ENCODE measurements at places on chromosomes 5 and 9. TPM values are rescaled to one million over a fixed set of nuclear protein-coding genes. Genes with fewer than 3 reads are reported as not detected.

Gene NME5
- 2.4 TPM for total RNA-seq

Gene SHC3
- 0.05 TPM for total RNA-seq

Gene PCDHGB3
- 3.6 TPM for total RNA-seq

Gene AHRR
- total RNA-seq: 13.4 TPM

Gene PCDHGB5
- total RNA-seq: 16.7 TPM

Gene RPS14
- 1,615 TPM for total RNA-seq

Gene IFNA14
- not detected for total RNA-seq

Gene GFPT2
- total RNA-seq: 0.68 TPM

Gene CBY3
- not detected for total RNA-seq

Gene GRIA1
- not detected for total RNA-seq

Gene FAM174A
- total RNA-seq: 27.3 TPM

Gene UBAC1
- total RNA-seq: 35.9 TPM

Gene PCYOX1L
- 14.8 TPM for total RNA-seq

Gene SLC6A7
- not detected for total RNA-seq

Gene PLAC8L1
- not detected for total RNA-seq

Gene CDX1
- not detected for total RNA-seq

Gene DRD1
- not detected for total RNA-seq

Gene GAS1
- total RNA-seq: 1.4 TPM

Gene ELAVL2
- total RNA-seq: 0.47 TPM

Data from dermis blood vessel endothelial cell (primary cell).